ENCODE measurements at places on chromosomes 4 and X.

DNA sequence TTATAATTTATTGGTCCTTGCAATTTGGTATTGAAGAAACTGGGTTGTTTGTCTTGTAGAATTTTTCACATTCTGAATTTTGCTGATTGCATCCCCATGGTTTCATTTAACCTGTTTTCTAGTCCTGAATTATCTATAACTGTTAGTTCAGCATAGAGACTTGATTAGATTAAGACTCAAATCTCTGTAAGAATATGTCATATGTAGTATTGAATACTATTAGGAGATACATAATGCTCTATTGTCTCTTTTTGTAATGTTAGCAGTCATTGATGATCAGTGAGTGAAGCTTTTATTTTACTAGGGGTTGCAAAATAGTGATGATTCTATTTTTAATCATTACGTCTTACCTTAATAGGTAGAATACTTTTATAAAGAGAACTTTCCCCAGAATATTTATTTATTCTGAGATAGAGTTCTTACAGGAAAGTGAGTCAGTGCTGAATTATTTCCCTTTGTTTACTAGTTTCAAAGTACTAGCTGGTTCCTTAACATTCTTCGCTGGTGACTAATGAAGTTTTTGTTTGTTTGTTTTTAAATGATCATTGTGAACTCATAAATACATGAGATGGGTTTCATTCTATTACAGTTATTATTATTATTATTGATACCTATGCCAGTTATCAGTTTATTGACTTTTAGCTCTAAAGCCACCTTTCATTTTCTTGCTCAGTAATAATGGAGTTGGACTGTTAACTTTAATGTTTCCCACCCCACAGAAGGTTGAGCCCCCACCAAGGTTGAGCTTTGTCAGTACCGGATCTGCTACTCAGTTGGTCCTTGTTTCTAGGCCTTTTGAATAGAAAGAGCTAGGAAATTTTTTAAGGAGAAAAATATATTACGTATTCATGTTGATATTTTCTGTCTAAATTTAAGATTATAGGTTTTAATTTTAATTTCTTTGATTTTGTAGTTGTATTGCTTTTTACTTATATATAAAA, 102.3 kb downstream of the LARP1B start:
- no peak for DNase-seq

DNA sequence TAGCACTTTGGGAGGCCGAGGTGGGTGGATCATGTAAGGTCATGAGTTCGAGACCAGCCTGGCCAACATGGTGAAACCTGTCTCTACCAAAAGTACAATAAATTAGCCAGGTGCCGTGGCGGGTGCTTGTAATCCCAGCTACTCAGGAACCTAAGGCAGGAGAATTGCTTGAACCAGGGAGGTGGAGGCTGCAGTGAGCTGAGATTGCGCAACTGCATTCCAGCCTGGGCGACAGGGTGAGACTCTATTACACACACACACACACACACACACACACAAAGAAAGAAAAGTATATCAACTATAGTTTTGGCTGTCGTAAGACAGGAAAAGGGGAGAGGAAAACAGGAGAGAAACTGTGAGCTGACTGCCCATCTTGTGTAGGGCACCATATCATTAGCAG, 171.7 kb downstream of the ADAMTS3 start:
- DNase-seq: no peak

GRCh38 chr4:1075809-1076699, 37.3 kb downstream of the RNF212 start:
- no peak for DNase-seq

DNA sequence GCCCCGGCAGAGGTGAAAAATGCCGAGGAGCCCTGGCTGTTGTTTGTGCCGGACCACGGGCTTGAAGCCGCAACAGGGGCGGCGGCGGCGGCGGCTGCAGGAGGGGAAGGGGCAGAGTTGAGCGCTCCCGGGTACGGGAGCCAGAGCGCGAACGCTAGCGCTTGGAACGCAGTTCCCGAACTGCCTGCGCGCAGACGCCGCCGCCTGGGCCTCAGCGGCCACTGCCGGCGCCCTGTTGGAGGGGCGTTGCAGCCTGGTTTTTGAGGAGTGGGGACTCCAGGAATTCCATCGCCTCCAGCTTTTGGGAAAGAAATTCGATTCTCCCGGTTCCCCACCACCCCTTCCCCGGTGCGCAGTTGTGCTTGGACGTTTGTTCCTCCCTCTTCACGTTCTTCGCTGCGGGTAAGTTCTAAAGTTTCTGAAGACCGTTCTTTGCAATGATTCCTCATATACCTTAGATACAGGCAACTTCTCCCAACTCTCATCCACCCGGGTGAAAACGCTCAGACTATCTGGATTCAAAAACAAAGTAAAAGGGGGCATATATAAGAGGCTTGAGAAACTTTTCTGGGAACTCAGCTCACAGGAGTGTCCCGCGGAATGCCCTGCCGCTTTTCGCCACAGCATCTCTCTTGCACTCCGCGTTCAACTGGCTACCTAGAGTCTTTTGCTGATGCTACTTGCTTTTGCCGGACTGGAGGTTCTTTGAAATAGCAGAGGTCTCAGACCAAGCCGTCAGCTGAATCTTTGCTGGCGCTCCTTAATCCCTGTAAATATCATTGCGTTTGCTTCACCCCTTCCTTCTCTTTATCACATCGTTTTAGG, 1.0 kb downstream of the FAT4 start:
- DNase-seq: no peak

DNA sequence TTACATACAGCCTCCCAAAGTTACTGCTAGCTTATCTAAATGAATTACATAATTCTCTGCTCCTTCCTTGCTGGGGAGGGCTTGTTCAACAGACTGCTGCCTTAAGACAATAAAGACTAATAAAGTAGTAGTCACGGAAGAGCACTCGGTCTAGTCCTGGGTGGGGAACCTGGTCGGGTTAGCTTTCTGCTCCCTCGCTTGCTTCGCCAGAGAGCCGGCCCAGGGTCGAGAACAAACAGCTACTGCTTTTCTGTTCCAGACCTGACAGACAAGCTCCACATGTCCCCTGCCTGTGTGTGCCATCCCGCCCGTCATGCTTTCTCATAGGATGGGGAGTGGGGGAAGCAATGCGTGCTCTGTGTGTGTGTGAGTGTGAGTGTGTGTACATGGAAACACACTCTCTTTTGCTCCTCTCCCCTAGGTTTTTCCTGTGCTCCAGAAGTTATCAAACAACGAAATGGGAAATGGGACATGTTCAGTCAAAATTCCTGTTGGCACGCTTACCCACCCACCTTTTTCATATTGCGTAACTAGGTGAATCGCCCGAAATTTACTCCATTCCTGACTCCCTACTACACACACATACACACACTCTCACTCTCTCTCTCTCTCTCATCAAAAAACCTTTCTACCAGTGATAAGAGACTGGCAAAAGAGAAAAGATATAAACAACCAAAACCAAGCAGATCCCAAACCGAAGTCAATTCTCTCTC, 1.3 kb downstream of the NPY1R start:
- DNase-seq: no peak

- DNase-seq: no peak
These were observed 242.2 kb downstream of the SPRY1 start for GRCh38 chr4:123638834-123639233.

GRCh38 chr4:152696764-152697261, 17.0 kb upstream of the TMEM154 start:
- DNase-seq: no peak

GRCh38 chr4:20528508-20528907, 171.8 kb upstream of the PACRGL start:
- no peak for DNase-seq

DNA sequence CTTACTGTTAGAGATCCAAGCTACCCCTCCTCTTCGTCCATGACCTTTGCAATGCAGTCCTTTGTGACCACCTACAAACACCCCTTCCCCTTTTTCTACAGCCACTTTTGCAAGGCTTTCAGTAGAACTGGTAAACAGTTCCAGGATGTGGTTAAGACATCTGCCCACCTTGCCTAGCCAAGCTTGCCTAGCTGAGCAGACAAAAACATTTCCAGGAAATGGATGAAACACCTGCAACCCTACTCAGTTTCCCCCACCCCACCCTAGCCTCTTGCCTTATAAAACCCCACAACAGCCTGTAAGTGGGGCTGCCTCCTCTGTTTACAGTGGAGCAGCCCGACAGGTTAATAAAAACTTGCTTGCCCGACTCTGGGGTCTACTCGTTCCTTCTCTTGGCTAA, 133.8 kb downstream of the ZC4H2 start:
- no peak for DNase-seq

DNA sequence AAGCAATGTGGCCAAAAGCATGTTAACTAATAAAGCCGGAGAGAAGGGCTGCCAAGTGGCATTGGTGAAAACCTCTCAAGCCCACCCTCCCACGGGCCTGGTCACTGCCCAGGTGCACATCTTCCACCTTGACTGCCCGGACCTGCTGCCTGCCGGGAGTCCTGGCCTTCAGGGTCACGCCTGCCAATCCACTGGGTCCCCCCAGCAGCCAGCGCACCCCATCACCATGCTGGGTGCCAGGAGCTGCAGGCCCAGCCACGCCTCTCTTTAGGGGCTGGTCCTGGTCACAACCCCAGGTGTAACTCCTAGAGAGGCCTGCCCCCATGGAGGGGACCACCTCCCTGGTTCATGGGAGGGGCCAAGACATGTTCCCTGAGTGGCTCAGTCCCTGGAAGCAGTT, 66.4 kb downstream of the PSAPL1 start:
- DNase-seq: no peak

- no peak for DNase-seq
These were observed 192.3 kb upstream of the NR3C2 start for GRCh38 chr4:148634476-148634875.

DNA sequence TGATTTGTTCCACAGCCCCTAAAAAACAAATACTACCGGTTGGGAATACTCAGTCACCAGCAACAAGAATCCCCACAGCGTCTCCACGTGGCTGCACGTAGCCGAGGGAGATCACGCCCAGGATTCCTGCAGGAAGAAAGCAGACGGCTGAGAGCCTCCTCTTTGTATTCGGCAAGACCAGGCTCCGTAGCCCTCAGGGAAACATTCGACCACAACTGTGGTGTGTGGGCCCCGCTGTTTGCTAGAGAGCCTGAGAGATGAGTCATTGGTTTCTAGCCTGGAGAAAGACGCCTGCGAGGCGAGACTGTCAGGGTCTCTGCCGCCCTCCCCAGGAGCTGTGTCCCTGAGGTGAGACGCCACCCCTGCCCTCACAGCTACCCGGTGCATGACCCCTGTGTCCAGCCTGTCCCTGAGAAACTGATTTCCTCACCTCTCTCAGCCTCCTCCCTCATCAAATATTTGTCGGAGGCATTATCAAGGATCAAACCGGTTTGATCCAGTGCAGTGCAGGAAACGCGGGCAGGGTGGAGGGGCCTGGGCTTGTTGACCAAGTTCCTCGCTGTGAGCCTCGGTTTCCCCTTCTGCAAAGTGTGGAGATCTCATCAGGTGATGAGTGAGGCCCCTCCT, 4.7 kb upstream of the S100P start:
- no peak for DNase-seq

- no peak for DNase-seq
These were observed 47.8 kb upstream of the HSD17B10 start for GRCh38 chrX:53481816-53482465.

DNA sequence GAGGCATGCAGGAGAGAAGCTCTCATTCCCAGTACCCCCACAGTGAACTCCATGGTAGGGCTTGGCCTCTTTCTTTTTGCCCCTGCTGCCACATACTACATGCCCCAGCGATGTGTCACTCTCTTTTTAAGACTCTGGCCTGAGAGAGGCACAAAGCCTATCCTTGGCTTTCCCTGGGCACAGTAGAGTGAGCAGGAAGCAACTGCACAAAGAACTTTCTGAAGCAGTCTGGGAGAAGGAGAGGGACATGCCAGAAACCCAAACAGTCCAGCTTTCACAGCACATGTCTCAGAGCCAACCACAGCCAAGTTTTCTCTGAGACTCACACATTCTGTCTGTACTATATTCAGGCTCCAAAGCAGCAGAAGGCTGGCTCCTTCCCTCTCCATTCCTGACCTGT, 7.9 kb upstream of the NALF2 start:
- DNase-seq: no peak

DNA sequence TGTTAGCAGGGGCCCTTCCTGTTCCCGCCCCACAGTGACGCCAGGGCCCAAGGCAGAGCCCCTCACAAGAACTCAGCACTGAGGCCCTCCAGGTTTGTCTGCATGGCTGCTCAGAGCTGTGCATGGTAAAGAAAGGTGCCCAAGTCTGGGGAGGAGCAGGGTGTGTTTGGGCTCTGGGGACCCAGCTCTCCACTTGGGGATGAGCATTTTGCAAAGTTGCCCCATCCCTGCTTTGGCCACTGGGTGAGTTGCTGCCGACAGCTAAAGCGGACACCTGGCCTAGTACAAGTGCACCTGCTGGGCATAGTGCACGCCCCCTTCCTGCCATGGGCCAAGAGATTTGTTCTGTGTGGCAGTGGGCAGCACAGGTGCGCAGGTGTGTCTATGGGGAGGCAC, 2.0 kb upstream of the MXD4 start:
- DNase-seq: no peak

GRCh38 chr4:22573198-22573597, 57.3 kb upstream of the ADGRA3 start:
- DNase-seq: no peak
